ENCODE measurements at places on chromosomes 3 and 15.

GRCh38 chr15:70111203-70112073 lies 13.7 kb upstream of the TLE3 start:
- DNase-seq, result peak; percentile 93

DNA sequence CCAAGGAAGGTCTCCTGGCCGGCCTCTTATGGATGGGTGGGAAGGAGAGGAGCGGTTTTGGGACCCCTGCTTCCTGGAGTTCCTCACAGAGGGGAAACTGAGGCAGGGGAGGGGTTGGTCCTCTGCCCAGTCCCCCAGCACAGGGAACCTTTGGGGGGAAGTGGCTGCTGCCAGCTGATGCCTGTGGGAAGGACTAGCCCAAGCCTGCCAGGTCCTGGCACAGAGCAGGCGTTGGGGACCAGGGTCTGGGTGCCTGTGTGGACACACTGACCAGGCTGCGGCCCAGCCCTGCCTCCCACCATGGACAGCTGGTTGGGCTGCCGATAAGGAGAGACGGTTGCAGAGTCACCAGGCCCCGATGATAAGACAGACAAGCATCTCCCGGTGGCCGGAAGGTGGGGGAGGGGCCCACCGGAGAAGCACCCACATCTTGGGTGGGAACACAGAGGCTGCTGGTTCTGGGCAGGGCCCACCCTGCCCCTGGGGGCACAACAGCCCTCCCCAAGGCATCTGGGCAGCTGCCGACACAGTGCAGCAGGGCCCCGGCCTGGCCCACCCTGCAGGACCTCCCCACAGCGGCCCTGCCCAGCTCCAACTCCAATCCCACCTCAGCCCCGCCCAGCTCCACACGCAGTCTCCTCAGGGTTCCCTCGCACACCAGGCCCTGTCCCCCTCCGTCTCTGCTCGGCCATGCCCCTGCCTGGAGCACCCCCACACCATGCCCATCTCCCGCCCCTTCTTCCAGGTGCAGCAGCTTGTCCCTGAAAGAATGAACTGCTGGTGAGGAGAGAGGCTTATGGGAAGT lies 50.7 kb downstream of the DNAJB8 start:
- DNase-seq, result no peak

GRCh38 chr3:126928921-126929474 lies 53.9 kb upstream of the PLXNA1 start:
- no peak for DNase-seq

DNA sequence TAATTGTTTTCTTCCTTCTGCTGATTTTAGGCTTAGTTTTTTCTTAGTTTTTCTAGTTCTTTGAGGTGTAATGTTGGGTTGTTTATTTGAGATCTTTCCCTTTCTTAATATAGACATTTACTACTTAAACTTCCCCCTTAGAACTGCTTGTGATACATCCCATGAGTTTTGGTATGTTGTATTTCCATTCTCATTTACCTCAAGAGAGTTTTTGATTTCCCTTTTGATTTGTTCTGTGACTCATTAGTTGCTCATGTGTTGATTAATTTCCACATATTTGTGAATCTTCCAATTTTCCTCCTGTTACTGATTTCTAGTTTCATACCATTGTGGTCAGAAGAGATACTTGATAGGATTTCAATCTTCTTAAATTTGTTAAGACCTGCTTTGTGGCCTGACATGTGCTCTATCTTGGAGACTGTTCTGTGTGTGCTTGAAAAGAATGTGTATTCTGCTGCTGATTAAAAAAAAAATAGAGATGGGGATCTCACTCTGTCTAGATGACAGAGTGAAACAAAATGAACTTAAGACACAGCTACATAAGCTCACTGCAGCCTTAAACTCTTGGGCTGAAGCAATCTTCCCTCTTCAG lies 22.3 kb downstream of the GRM2 start:
- DNase-seq, result no peak

GRCh38 chr3:131485119-131485518 lies 17.7 kb downstream of the MRPL3 start:
- no peak for DNase-seq

DNA sequence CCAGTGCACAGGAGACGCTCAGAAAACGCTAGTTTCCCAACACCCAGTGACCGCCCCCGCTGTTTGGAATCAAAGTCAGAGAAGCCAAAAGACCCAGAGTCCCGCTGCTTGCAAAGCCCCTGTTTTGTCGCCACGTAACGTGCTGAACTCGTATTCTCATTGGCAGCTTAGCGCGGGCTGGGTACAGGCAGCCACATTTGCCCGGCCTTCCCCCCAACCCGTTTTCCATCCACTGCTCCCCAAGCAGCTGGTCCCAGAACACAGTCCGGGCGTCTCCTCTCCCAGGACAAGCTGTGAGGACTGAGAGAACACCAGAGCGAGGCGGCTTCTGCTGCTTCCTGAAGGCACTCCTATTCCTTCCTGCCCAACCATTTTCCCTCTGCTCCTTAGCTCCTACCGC lies 54.8 kb downstream of the RASGRF1 start:
- no peak for DNase-seq

DNA sequence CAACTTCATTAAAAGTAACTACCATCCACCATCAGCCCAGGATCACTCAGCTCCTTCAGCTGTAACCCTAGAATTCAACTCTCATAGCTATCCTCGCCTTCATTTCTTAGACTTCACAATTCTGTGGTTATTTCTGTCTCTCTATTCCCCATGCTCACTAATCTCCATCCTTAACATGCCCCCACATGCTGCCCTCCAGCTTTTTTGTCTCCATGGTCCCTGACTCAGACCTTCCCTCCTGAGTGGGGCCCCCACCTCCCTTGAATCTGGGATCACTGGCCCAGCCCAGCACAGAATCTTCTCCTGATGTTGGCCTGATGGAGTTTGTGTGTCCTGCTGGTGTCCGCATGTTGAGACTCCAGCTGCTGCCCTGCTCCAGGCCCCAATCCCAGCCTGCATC lies 41.7 kb downstream of the CHST14 start:
- DNase-seq, result no peak

- DNase-seq, result no peak
These were observed 44.2 kb downstream of the TGM4 start for GRCh38 chr3:44918581-44918980.

- DNase-seq, result no peak
These were observed 8.3 kb upstream of the SLITRK3 start for GRCh38 chr3:165204445-165204844.

DNA sequence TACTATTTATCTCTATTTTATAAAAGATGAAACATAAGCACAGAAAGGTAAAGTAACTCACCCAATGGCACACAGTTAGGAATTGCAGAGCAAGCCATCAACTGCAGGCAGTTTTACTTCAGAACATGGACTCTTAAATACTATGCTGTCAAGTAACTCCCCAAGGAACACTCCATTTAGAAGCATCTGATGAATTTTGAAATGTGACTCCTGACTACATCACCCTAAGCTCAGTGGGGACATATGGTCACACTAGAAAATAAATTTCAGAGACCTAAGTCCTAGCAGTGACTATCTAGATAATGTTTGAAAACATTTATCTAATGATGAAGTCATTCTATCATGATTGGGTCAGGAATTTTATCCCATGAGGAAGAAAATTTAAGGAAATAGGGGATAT lies 272.8 kb upstream of the ARRDC4 start:
- no peak for DNase-seq

DNA sequence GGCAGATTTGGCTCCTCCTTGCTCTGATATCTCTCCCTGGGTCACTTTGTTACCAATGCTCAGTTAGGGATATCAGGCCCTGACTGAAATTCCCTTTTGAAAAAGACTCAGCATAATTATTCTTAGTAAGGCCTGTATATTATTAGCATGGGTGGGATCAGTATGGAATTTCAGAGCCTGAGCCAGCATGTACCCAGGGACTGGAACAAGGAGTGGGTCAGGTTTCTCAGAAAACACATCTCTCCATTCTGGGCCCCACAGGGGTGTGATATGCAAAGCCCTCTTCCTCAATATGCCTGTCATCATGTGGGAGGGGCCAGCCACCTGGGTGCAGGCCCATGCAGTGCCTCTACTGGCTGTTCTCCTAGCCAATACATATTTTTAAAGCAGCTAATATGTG lies 423.2 kb downstream of the EPHB1 start:
- no peak for DNase-seq

- DNase-seq, result peak; percentile 50
These were observed 40.8 kb downstream of the EOMES start for GRCh38 chr3:27681249-27681748.

- DNase-seq, result no peak
These were observed 103.6 kb upstream of the TBL1XR1 start for GRCh38 chr3:177300842-177301241.

- DNase-seq, result no peak
These were observed 99.4 kb downstream of the SH3GL3 start for GRCh38 chr15:83546512-83546888.

DNA sequence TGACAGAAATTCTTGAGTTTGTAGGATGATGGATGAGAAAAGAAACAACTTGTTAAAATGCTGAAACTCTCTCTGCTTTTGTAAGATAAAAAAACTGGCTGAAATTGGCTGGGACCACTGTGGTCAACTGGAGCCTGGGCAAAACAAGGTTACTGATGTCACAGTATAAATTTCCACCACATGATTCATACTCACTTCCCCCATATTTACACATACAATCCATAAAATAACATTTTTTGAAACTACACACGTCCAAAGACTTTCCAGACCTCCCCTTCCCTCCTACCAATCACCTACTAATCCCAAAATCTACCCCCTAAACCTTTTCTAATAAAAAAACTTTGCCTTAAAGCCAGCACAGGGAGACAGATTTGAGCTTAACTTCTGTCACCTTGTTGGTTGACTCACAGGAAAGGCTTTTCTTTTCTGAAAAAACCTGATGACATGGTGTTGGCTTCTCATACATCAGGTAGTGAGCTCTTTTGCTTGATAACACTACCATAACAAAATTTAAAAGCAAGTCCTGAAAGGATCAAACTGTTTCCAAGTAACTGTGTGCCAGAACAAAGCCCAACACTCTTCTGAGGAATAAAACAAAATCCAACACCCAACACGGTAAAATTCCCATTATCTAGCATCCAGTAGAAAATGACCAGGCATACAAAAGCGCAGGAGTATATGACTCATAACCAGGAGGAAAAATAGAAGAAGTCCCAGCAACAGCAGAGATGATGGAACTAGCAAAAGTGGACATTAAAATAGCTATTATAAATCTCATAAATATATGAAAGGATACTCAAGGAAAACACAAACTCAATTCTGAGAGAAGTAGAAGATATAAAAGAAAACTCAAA lies 87.3 kb upstream of the SNRK start:
- no peak for DNase-seq

DNA sequence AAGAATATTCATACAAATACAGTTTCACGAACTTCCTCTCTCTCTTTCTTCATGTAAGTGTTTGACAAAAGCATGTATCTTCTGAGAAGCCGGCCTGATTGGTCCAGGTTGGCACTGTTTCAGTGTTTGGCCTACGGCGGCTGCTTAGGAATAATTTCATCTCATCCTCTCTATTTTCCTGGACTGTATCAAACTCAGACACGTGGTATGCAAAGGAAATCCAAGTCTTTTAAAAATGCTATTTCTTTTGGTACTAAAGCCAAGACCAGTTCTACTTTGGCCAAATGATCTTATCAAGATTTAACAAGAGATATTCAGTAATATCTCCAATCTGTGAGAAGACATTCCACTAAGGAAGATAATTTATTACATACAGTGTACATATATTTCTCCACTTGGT lies 152.8 kb downstream of the TIGIT start:
- DNase-seq, result no peak

- DNase-seq, result no peak
These were observed 436.9 kb upstream of the ZNF717 start for GRCh38 chr3:76222201-76222600.

- DNase-seq, result peak; percentile 72
These were observed at the start of gene ARHGEF3 for GRCh38 chr3:56801662-56802377. Gene ARHGEF3 (minus strand): TSS chr3:56801949. CDS start chr3:56801798, 151 bp downstream.

- no peak for DNase-seq
These were observed 48.4 kb upstream of the LIMD1 start for GRCh38 chr3:45546126-45546620.

GRCh38 chr3:38623539-38623938 lies 25.9 kb downstream of the SCN5A start:
- no peak for DNase-seq

- DNase-seq, result no peak
These were observed 155.2 kb downstream of the RBPMS2 start for GRCh38 chr15:64619880-64620839.

GRCh38 chr3:147669077-147669476 lies 259.9 kb downstream of the ZIC1 start:
- DNase-seq, result no peak

GRCh38 chr15:52139599-52140462 lies 27.3 kb upstream of the BCL2L10 start:
- DNase-seq, result peak; percentile 65

DNA sequence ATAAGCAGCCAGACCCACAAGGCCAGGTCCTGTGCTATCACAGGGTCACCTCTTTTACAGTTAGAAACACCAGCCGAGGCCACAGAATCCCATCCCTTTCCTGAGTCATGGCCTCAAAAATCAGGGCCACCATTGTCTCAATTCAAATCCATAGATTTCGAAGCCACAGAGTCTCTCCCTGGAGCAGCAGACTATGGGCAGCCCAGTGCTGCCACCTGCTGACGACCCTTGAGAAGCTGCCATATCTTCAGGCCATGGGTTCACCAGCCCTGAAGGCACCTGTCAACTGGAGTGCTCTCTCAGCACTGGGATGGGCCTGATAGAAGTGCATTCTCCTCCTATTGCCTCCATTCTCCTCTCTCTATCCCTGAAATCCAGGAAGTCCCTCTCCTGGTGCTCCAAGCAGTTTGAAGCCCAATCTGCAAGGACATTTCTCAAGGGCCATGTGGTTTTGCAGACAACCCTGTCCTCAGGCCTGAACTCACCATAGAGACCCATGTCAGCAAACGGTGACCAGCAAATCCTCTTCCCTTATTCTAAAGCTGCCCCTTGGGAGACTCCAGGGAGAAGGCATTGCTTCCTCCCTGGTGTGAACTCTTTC lies 39.6 kb downstream of the TGM4 start:
- DNase-seq, result peak; percentile 63

GRCh38 chr3:186002884-186003472 lies 65.2 kb upstream of the TRA2B start:
- no peak for DNase-seq

GRCh38 chr3:120393243-120393642 lies 44.1 kb upstream of the LRRC58 start:
- DNase-seq, result no peak

GRCh38 chr3:101677436-101678286 lies 729 bp upstream of the ZBTB11 start:
- DNase-seq, result no peak

GRCh38 chr3:106963442-106963841 lies 413.8 kb upstream of the CCDC54 start:
- no peak for DNase-seq

- no peak for DNase-seq
These were observed 242.9 kb upstream of the BHLHE40 start for GRCh38 chr3:4736284-4736861.

- DNase-seq, result no peak
These were observed 7.6 kb downstream of the CTSH start for GRCh38 chr15:78937132-78937739.

- DNase-seq, result no peak
These were observed 9.2 kb upstream of the EPB42 start for GRCh38 chr15:43229977-43230376.

GRCh38 chr3:127442506-127442905 lies 148.0 kb downstream of the TPRA1 start:
- DNase-seq, result no peak
